ENCODE measurements at places on chromosomes 1 and 21. TPM values are rescaled to one million over a fixed set of nuclear protein-coding genes. Genes with fewer than 3 reads are reported as not detected.

Gene PLA2G2D
- 0.07 TPM for polyA plus RNA-seq

Gene CCDC27
- polyA plus RNA-seq = 0.31 TPM

Gene DNAH14
- polyA plus RNA-seq = 21.3 TPM

Gene ARTN
- polyA plus RNA-seq = 3.6 TPM

DNA sequence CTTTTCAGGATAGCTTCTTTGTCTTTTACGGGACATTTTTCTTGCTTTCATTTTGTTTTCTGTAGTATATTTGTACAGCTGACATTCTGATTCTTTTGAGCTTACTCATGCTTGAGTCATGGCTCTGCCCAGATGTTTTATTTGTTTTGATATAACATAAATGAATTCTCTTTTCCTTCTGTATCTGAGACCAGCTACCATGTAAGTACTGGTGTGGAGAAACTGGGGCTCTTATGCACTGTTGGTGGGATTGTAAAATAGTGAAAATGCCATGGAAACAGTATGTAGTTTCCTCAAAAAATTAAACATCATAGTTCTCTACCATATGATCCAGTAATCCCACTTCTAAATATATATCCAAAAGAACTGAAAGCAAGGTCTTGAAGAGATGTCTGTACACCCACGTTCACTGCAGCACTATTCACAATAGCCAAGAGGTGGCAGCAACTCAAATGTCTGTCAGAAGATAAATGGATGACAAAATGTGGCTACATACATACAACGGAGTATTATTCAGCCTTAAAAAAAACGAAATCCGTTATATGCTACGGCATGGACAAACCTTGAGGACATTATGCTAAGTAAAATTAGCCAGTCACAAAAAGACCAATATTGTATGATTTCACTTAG is 61.4 kb downstream of the EIF2B3 start:
- H3K4me1 ChIP-seq = no peaks in the 10 kb centered on the region
- no peaks in the 10 kb centered on the region for H3K36me3 ChIP-seq
- no peak for DNase-seq

DNA sequence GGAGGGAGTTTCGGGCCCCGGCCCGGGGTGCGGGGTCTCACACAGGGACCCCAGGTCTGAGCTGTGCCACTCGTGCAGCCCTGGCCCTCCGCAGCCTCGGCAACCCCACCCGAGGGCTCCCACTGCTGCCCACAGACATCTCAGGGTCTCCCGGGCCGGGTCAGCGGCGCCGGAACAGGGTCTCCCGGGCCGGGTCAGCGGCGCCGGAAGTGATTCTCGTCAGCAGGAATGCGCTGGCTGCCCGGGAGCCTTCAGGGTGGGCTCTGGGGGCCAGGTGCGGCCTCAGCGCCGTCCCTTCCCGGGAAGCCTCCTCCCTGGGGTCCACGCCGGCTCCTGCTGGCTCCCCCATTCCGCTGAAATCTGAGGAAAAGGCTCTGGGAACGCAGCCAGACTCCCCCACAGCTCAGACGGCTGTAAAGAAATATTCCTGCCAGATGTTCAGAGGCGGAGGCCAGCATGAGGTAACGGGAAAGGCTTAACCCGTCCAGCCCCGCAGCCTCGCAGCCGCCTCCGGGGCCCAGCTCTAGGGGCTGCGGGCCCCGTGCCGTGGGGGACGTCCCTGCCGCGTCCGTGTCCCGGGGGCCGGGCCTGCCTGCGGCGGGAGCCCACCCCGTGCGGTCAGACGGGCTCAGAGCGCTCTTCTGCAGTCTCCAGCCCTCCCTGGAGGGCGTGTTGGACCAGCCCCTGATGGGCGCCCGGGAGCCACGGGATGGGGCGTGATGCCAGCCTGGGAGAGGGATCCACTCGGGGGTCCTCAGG is 8.7 kb upstream of the COL6A1 start:
- H3K4me1 ChIP-seq = peaks cover 43% of the 10 kb centered on the region
- peak overlapping the region; percentile 32 for H3K4me3 ChIP-seq
- H3K27me3 ChIP-seq = peaks cover 29% of the 10 kb centered on the region

DNA sequence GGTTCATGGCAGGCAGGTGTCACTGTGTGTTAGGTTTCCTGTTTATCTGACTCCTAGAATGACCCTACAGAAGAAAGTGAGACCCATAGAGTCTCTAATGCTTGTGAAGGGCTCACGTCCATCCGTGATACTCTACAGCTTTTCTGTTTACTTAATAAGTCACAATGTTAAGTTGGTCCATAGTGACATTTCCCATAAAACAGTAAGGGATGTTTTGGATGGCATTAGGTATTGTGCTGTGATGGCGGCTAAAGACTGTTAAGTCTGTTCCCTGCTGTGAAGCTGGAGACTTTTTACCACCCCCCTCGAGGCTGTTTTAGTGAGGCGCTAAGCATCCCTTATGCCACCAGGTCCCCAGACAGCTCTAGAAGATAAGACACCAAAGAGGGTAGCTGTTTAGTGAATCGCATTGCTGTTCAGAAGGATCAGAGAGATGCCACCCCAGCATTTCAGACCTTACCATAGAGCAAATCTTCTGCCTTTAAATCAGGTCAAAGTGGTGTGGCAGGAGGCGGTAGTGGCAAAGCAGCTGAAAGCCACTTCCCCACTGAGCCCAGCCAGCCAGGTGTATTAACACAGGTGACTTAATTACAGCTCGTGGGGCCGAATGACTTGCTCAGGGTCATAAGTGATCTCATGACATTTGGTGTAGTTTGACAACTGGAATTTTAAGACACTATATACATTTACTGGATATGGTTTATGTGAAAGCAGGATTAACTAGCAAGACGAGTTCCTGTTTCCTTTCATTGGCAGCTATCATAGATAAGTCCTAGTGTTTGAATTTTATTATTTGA is 25.0 kb downstream of the SLC37A1 start:
- H3K4me1 ChIP-seq = peaks cover 6% of the 10 kb centered on the region
- DNase-seq = no peak
- H3K36me3 ChIP-seq = no peaks in the 10 kb centered on the region
- no peak overlapping the region for H3K27ac ChIP-seq
- H3K4me3 ChIP-seq = no peak overlapping the region

DNA sequence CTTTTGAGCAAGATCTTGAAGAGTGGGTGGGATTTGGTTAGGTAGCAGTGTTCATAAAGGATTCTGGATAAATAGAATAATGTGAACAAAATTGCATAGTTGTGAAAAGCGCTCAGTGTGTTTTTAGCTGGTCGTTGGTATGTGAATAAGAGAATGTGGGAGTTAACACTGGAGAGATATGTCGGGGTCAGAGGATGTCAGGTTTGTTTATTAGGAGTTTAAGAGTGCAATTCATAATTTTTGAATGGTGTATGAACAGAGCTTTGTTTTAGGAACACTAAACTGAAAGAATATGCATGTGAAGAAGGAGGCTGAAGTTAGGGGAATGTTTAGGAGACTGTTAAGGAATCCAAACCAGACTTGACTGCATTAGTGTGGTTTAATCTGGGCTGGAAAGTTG is 9.4 kb downstream of the USP16 start:
- no peak for DNase-seq
- no peak overlapping the region for H3K27ac ChIP-seq
- H3K27me3 ChIP-seq = no peaks in the 10 kb centered on the region
- H3K4me1 ChIP-seq = no peaks in the 10 kb centered on the region
- H3K36me3 ChIP-seq = no peaks in the 10 kb centered on the region
- H3K4me3 ChIP-seq = no peak overlapping the region

DNA sequence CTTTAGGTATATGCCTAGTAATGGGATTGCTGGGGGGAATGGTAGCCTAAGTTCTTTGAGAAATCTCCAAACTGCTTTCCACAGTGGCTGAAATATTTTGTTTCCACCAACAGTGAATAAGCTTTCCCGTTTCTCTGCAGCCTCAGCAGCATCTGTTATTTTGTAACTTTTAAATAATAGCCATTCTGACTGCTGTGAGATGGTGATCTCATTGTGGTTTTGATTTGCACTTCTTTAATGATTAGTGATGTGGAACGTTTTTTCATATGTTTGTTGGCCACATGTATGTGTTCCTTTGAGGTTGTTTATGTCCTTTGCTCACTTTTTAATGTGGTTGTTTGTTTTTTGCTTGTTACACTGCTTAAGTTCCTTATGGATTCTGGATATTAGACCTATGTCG is 237.4 kb downstream of the CENPF start:
- no peak for DNase-seq
- no peak overlapping the region for H3K4me3 ChIP-seq
- H3K27ac ChIP-seq = no peak overlapping the region

GRCh38 chr1:247407180-247407616 is 8.8 kb upstream of the NLRP3 start:
- no peaks in the 10 kb centered on the region for H3K36me3 ChIP-seq
- peak; percentile 87 for DNase-seq
- no peak overlapping the region for H3K27ac ChIP-seq
- no peak overlapping the region for H3K4me3 ChIP-seq

DNA sequence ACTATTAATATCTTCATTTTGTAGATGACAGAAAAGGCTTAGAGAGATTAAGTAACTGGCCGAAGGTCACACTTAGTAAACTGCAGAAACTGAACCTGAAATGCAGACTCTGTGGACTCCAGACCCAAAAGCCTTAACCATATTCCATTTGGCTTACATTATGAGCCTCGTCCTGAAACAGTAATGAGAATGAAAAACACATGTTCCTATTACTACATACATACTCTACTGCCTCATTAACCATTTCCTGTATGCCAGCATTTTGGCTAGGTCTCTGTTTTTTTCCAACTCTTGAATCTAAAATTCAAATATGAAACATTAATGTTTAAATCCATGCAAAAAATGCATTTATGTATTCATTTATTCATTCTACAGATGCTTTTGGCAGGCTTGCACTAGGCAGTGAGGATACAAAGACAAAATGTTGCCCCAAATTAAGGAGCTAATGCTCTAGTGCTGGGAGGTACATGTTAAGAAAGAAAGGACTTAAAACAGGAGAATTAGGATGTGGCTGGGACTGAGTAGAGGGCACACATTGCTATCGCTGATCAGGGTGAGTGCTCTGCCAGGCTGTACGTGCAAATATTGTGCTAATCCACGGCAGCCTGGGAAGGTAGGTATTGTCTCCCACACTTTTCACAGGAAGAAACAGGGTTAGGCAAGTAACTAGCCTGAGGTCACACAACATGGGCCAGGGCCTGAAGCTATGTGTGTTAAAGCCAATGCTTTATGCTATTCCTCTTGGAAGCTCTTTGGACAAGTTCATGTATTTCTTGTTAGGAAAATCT is 14.0 kb downstream of the DEGS1 start:
- no peaks in the 10 kb centered on the region for H3K36me3 ChIP-seq
- no peak overlapping the region for H3K4me3 ChIP-seq
- no peaks in the 10 kb centered on the region for H3K27me3 ChIP-seq
- no peak for DNase-seq
- peaks cover 7% of the 10 kb centered on the region for H3K4me1 ChIP-seq

- H3K27ac ChIP-seq = no peak overlapping the region
- H3K4me3 ChIP-seq = no peak overlapping the region
- peaks cover 43% of the 10 kb centered on the region for H3K4me1 ChIP-seq
- peaks cover 61% of the 10 kb centered on the region for H3K27me3 ChIP-seq
- H3K36me3 ChIP-seq = no peaks in the 10 kb centered on the region
Measured at GRCh38 chr1:156926175-156926574, 5.7 kb downstream of the LRRC71 start.

GRCh38 chr1:27529704-27530018 is 39.7 kb upstream of the WASF2 start:
- peak overlapping the region; percentile 68 for H3K27ac ChIP-seq
- H3K36me3 ChIP-seq = peaks cover 20% of the 10 kb centered on the region
- no peaks in the 10 kb centered on the region for H3K27me3 ChIP-seq
- no peak overlapping the region for H3K4me3 ChIP-seq

DNA sequence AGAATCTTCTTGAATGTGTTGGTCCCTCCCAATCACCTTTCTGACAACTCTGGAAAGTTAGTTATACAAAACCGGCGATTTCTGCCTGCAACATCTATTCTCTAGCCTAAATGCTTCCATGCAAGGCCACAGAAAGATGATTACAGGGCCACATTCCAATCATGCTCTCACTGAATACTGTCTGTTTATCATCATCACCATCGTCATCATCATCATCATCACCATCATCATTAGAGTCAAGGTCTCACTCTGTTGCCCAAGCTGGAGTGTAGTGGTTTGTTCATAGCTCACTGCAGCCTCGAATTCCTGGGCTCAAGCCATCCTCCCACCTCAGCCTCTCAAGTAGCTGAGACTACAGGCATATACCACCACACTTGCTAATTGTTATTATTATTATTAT is 521.2 kb upstream of the DAB1 start:
- H3K4me1 ChIP-seq = no peaks in the 10 kb centered on the region
- no peak for DNase-seq
- no peak overlapping the region for H3K4me3 ChIP-seq
- H3K36me3 ChIP-seq = no peaks in the 10 kb centered on the region

- no peak overlapping the region for H3K4me3 ChIP-seq
- H3K27me3 ChIP-seq = no peaks in the 10 kb centered on the region
- no peaks in the 10 kb centered on the region for H3K36me3 ChIP-seq
- peaks cover 25% of the 10 kb centered on the region for H3K4me1 ChIP-seq
- no peak for DNase-seq
Measured at GRCh38 chr21:42308161-42308913, 6.9 kb downstream of the TFF3 start.

DNA sequence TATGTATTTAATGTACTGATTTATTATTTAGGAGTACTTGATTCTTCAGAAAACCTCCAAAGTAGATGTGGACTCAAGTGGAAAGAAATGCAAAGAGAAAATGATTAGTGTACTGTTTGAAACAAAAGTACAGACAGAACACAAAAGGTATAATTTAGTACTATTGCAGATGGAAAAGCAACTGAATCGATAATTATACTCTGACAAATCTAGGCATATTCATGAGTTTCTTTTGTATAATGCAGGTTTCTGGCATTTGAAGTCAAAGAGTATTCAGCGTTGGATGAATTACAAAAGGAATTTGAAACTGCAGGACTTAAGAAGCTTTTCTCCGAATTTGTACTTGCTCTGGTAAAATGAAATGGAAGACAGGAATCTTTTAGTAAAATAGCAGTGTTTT is 12.5 kb downstream of the RWDD3 start:
- no peaks in the 10 kb centered on the region for H3K27me3 ChIP-seq
- no peaks in the 10 kb centered on the region for H3K4me1 ChIP-seq
- no peak overlapping the region for H3K4me3 ChIP-seq
- peaks cover 30% of the 10 kb centered on the region for H3K36me3 ChIP-seq
- H3K27ac ChIP-seq = no peak overlapping the region
- DNase-seq = no peak

- H3K36me3 ChIP-seq = no peaks in the 10 kb centered on the region
- DNase-seq = no peak
- no peaks in the 10 kb centered on the region for H3K27me3 ChIP-seq
- no peaks in the 10 kb centered on the region for H3K4me1 ChIP-seq
- no peak overlapping the region for H3K4me3 ChIP-seq
Measured at GRCh38 chr1:230029244-230029941, 37.6 kb upstream of the GALNT2 start.
